ENCODE measurements at places on chromosomes 5 and 9.
A peak's percentile ranks its signal among the peaks of the same experiment; 100 is the strongest.

DNA sequence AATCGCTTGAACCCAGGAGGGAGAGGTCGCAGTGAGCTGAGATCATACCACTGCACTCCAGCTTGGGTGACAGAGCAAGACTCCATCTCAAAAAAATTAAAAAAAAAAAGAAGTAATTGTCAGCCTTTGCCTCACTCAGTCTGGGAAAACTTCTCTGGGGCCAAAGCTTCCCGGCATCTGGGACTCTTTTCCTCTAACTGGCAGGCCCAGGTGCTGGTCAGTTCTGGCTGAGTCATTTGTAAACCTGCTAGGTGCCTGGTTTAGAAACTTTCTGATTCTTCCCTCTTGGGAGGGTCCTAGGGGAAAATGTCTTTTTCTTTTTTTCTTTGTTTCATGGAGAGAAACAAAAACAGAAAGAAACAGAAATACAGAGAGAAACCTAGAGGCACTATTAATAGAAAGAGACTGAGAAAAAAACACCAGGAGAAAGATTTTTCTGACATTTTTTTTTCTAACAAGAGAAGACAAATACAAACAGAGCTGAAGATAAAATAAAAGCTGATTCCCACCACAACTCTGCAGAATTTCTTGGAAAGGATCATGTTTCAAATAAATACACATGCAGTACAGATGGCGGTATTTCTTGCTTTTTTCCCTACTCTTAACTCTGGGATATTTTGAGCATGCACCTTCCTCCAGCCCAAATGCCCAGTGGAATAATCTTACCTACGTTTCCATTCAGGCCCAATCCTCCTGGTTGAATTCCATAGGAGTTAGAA lies 22.1 kb upstream of the UBAP2 start:
- peak; percentile 33 for DNase-seq

DNA sequence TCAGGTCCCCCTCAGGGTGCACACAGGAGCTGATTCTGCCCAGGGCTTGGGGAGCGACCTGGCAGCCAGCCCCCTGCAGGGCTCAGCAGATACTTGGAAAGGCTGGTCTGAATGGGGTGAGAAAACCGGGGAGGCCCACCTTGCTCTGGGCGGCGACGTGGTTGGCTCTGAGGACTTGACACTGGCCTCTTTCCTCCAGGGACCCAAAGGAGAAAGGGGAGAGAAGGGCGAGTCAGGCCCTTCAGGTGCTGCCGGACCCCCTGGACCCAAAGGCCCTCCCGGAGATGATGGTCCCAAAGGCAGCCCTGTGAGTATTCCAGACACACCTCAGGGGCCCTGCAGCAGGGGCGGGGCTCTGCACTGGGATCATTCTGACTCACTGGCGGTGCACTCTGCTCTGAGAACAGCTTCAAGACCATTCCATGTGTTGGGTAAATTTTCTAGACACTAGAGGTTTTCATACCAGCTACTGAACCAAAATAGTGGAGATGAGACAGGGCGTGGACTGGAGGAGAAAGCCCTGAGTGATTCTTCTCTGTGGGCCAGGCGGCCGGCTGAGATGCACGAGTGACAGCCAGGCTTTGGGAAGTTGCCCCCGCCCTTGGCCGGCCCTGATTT lies 65.9 kb upstream of the FCN2 start:
- DNase-seq = peak; percentile 43

DNA sequence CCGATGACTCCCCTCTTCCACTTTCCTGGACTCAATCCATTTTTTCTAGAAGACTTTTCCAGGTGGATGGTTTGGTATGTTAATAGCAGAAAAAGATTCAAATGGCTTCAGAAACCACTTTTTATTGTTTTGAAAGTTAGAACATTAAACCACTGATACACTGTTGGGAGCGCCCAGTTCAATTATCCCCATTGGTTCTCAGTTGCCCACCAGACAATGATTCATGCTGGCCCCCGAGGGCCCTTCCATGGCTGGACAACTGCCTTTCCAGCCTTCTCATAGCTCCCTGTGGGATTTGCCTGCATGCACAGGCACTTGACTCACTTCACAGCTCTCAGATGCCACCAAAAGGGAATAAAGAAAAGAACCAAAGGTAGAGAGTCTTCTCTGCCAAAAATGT lies 21.3 kb upstream of the ANKRD34B start:
- no peak for DNase-seq

GRCh38 chr9:96299823-96300222 lies 2.2 kb downstream of the HSD17B3 start:
- DNase-seq = peak; percentile 70

GRCh38 chr5:111518777-111519176 lies 6.4 kb upstream of the STARD4 start:
- DNase-seq = no peak

DNA sequence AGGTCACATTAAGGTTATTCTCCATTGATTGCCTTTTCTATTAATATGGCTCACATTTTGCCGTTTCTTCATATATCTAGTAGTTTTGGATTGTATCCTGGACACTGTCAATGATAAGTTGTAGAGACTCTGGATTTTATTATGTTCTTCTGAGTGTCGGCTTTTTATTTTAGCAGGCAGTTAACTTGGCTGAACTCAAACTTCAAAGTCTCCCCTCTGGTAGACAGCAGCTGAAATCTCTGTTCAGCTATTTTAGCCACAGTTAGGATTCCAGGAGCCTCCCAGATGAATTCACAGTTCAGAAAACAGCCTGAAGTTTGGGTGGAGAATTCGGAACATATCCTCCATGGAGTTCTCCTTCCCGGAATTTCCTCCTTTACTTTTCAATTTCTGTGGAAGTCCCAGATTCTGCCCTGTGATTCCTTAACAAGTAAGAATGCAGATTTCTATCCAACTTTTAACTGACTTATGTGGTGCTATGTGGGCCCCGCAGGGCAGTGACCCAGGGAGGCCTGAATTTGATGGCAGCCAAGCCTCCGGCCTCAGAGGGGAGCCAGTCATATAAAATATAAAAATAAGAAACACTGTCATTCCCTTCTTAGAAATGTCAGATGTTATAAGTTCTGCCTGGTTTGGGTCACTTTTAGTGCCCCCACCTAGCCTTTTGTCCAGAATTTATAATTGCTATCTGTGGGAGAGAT lies 39.3 kb upstream of the MVB12B start:
- no peak for DNase-seq

- peak; percentile 90 for DNase-seq
Measured at GRCh38 chr5:61304590-61305381, 27.3 kb upstream of the ZSWIM6 start.

DNA sequence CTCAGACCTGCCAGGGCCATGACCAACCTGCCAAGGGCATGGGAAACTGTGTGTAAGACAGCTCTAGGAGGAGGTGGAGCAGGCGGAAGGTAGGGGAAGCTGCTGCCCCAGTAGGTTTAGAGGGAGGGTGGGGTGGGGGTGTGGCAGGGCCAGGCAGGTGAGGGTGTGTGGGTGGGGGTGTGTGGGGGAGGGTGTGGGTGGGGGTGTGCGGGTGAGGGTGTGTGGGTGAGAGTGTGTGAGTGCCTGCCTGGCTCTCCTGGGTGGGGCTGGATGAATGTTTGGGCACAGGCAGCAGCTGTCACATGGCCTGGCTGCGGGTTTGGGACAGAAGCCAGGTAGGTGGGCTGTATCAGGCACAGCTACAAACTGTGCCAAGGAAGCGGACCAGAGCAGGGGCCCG lies 8.8 kb upstream of the N4BP3 start:
- DNase-seq = no peak

- DNase-seq = peak; percentile 43
Measured at GRCh38 chr5:39102684-39103155, 28.5 kb upstream of the RICTOR start.

DNA sequence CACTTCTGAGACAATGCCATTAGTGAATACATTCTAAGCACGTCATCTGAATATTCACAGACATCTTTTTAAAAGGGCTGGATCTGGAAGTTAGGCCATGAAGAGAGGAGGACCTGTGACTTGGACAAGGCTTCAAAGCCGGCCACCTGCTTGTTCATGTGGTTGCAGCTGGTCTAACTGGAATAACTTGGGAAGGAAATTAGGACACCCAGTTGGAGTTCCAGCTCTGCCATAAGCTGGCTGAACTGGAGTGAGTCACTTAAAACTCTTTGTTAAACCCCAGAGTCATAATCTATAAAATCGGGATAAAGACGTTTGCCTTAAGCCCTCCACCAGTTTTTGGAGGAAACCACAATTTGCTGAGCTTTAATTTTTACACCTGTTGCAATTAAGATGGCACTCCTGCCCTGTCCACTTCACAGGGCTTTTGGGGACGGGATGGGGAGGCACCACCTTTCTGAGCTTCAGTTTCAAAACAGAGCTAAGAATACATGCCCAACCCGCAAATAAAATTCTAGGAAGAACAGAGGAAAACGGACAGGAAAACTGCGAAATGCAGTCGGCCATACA lies 536 bp upstream of the STX17 start:
- peak; percentile 11 for DNase-seq

GRCh38 chr9:127522727-127523126 lies 71.4 kb downstream of the LRSAM1 start:
- no peak for DNase-seq

DNA sequence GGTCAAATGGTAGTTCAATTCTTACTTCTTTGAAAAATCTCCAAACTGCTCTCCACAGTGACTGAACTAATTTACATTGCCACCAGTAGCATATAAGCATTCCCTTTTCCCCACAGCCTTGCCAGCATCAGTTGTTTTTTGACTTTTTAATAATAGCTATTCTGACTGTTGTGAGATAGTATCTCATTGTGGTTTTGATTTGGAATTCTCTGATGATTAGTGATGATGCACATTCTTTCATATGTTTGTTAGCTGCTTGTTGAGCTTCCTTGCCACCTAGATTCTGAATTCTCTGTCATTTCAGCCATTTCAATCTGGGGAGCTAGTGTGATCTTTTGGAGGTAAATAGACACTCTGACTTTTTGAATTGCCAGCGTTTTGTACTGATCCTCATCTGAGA lies 24.0 kb downstream of the CDK20 start:
- DNase-seq = no peak

DNA sequence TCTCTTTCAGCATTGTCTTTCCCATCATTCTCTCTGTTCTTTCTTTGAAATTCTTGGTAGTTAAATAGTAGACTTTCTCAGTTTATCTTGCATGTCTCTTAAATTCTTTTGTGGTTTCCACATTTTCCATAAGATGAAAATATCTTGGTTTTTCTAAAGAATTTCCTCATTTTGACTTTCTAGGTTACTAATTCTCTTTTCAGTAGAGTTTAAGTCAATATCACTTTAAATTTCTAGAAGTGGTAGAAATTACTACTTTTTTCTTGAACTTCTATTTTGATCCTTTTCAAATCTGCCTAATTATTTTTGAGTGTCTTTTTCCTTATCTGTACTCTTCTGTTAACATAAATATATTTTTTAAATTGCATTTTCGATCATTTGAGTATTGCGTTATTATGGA lies 23.6 kb upstream of the LRRTM2 start:
- DNase-seq = no peak

- DNase-seq = peak; percentile 76
Measured at GRCh38 chr5:37005252-37005651, 128.7 kb downstream of the NIPBL start.

All from iris pigment epithelial cell (primary cell).